ENCODE measurements at places on chromosomes 16 and 17. TPM values are rescaled to one million over a fixed set of nuclear protein-coding genes. Genes with fewer than 3 reads are reported as not detected.

The TAT gene
- total RNA-seq, result 2.0 TPM

- H3K4me1 ChIP-seq, result peaks cover 4% of the 10 kb centered on the region
- H3K27me3 ChIP-seq, result peaks cover 2% of the 10 kb centered on the region
- H3K27ac ChIP-seq, result no peak overlapping the region
- DNase-seq, result no peak
- no peaks in the 10 kb centered on the region for H3K36me3 ChIP-seq
These were observed 491.0 kb downstream of the CDH13 start for GRCh38 chr16:83117810-83118209.

DNA sequence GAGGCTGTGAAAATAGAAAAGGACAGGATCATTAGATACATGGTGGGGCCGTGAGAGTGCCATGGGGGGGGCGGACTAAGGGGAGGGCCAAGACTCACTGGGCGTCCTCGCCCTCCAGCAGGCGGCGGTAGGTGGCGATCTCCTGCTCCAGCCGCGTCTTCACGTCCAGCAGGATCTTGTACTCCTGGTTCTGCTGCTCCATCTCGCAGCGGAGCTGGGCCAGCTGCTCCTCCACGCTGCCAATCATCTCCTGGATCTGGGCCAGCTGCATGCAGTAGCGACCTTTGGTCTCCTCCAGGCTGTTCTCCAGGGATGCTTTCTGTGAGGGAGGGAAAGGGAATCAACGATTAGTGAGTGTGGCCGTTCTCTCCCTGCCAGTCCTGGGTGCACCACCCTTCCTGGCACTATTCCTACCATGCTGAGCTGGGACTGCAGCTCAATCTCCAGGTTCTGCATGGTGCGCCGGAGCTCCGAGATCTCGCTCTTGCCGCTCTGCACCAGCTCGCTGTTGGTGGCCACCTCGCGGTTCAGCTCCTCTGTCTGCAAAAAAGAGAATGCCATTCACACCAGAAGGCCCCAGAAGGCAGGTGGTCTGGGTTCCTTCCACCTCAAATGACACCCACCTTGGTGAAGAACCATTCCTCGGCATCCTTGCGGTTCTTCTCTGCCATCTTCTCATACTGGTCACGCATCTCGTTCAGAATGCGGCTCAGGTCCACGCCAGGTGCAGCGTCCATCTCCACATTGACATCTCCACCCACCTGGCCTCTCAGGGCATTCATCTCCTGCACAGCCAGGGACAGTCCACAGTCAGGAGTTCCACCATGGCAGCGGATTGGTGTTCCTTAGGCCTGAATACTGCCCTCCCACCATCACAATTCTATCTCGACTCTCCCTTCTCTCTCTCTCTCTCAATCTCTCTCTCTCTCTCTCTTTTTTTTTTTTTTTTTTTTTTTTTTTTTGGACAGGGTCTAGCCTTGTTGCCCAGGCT, 3.3 kb downstream of the KRT14 start:
- DNase-seq, result peak; percentile 54
- H3K4me1 ChIP-seq, result peaks cover 33% of the 10 kb centered on the region
- H3K36me3 ChIP-seq, result no peaks in the 10 kb centered on the region
- peak overlapping the region; percentile 49 for H3K4me3 ChIP-seq

DNA sequence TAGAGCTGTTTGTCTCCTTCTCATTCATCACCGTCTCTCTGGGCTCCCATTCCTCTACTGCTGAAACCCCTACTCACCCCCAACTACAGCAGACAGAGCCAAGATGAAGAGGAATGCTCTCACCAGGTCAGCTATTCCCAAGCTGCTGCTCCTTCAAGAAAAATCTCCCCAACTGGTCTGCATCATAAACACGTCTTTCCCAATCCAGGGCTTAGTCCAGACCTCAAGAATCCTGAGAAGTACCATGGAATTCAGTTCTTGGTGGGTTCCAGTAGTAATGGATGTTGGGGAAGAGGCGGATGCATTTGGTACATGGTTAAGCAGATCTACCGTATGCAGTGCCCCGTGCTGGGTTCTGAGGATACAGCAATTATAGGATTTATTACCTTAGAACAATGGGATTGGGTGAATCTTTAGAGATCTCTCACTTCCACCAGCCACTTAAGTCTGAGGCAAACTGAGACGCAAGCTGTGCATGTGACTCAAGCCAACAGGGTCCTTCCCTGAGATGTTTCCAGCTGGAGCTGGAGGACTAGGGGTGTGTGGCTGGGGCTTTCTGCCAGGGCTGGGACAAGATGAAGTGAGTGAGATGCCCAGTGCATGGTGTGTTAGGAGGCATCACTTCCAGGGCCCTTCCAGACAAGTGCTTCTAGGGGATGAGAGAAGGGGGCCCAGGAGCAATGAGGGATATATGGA, 232.7 kb upstream of the CDH5 start:
- DNase-seq, result no peak
- H3K27ac ChIP-seq, result no peak overlapping the region
- H3K4me3 ChIP-seq, result no peak overlapping the region

The EPOP gene
- 1.6 TPM for total RNA-seq

DNA sequence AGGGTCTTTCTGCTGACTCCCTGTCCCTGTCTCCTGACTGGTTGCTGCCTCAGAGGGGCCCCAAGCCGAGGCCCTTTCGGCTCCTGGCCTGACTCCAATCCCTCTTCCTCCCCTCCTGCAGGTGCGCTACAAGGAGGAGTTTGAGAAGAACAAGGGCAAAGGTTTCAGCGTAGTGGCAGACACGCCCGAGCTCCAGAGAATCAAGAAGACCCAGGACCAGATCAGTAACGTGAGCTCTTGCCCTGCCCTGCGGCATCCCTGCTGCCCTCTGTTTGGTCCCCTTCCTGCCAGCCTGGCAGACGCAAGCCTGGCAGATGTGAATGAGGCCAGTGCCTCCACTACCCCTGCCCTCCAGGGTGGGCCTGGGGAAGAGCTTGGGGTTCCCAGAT, 27.1 kb upstream of the LASP1NB start:
- DNase-seq, result no peak
- no peak overlapping the region for H3K4me3 ChIP-seq
- peak overlapping the region; percentile 30 for H3K27ac ChIP-seq

- no peaks in the 10 kb centered on the region for H3K36me3 ChIP-seq
- H3K4me1 ChIP-seq, result peaks cover 14% of the 10 kb centered on the region
- no peak for DNase-seq
- H3K27me3 ChIP-seq, result peaks cover 60% of the 10 kb centered on the region
These were observed at the start of gene WNT9B for GRCh38 chr17:46851029-46851741. WNT9B (plus strand) TSS chr17:46851583; CDS start chr17:46851639, 56 bp downstream.

DNA sequence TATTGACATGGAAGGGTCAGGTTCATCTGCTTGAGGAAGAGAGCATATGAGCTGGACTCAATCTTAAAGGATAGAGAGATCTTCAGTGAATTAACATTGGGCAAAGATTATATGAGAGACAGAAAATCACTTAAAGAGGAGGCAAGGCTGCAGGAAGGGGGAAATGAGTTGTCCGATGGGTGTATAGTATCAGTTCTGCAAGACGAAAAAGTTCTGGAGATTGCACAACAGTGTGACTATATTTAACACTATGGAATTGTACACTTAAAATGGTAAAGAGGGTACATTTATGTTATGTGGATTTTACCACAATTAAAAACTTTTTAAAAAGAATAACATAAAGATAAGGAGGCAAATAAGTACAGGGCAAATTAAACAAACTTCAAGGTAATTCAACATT, 80.7 kb downstream of the HELZ start:
- H3K36me3 ChIP-seq, result peaks cover 56% of the 10 kb centered on the region
- no peak overlapping the region for H3K4me3 ChIP-seq
- H3K4me1 ChIP-seq, result no peaks in the 10 kb centered on the region

The ASGR1 gene
- total RNA-seq, result 1.3 TPM

- DNase-seq, result no peak
- H3K27ac ChIP-seq, result no peak overlapping the region
- H3K36me3 ChIP-seq, result peaks cover 63% of the 10 kb centered on the region
These were observed 4.2 kb downstream of the FBRS start for GRCh38 chr16:30662449-30662848.

The HSPB9 gene
- total RNA-seq, result 0.31 TPM

GRCh38 chr17:78159575-78160158, 8.7 kb upstream of the SYNGR2 start:
- H3K27me3 ChIP-seq, result no peaks in the 10 kb centered on the region
- no peak for DNase-seq
- H3K4me3 ChIP-seq, result no peak overlapping the region
- H3K4me1 ChIP-seq, result peaks cover 31% of the 10 kb centered on the region

The CDRT15 gene
- total RNA-seq, result not detected

The NPTX1 gene
- total RNA-seq, result 3.9 TPM

The C16orf74 gene
- 11.7 TPM for total RNA-seq

DNA sequence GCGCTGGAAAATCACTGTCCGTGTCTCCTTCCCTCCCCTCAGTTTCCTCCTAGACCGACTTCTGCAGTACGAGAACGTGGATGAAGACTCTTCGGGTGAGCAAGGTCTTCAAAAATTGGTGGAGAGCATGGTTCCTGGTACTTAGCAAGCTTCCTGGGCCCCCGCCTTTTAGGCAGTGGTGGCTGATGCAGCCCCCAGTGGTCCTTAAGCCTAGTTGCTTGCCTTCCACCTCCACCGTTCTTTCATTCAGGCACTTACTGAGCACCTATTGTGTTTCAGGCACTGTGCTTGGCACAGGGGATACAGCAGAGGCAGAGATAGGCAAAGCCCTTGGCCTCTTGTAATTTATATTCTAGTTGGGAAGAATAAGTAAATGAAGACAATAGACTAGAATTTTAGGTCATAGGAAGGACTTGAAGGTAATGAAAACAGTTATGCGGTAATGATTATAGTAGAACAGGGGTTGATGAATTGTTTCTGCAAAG, 767 bp downstream of the INO80E start:
- peak overlapping the region; percentile 80 for H3K4me3 ChIP-seq
- H3K36me3 ChIP-seq, result peaks cover 52% of the 10 kb centered on the region
- no peak for DNase-seq
- peaks cover 29% of the 10 kb centered on the region for H3K4me1 ChIP-seq
- H3K27ac ChIP-seq, result no peak overlapping the region

DNA sequence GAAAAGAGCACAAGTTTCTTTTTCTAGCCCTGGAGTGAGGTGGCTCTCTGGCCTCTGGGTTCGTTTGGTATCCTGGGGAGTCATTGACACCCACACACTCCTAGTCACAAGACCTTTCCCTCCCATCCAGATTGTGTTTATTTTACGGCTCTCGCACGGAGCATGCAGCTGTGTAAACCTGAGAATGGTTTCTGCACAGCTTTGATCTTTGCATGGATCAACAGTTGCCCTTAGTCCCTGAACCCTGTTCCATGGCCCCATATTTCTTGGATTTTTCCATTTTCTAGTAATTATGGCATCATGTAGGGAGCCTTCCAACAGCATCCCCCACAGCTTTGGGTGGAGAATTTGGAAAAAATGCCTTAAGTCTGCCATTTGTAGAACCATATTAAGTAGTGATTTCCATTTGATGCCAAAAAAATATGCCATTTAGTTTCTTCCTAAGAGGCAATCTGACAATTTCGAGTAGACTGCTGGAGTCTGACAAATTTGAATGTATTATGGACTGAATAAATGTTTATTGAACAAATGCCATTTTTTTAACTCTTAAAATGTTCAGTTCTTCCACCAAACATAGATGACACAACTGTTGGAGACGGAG, 197.7 kb downstream of the WWOX start:
- H3K4me1 ChIP-seq, result peaks cover 19% of the 10 kb centered on the region
- H3K27ac ChIP-seq, result no peak overlapping the region
- H3K36me3 ChIP-seq, result no peaks in the 10 kb centered on the region
- no peaks in the 10 kb centered on the region for H3K27me3 ChIP-seq
- no peak for DNase-seq
- H3K4me3 ChIP-seq, result no peak overlapping the region

- no peaks in the 10 kb centered on the region for H3K4me1 ChIP-seq
- H3K4me3 ChIP-seq, result no peak overlapping the region
- no peaks in the 10 kb centered on the region for H3K36me3 ChIP-seq
- no peak for DNase-seq
These were observed 14.7 kb upstream of the ZNF469 start for GRCh38 chr16:88368036-88368435.

- H3K4me3 ChIP-seq, result no peak overlapping the region
- no peaks in the 10 kb centered on the region for H3K4me1 ChIP-seq
- no peak for DNase-seq
- no peaks in the 10 kb centered on the region for H3K27me3 ChIP-seq
These were observed 41.7 kb downstream of the LYRM1 start for GRCh38 chr16:20942256-20942655.

DNA sequence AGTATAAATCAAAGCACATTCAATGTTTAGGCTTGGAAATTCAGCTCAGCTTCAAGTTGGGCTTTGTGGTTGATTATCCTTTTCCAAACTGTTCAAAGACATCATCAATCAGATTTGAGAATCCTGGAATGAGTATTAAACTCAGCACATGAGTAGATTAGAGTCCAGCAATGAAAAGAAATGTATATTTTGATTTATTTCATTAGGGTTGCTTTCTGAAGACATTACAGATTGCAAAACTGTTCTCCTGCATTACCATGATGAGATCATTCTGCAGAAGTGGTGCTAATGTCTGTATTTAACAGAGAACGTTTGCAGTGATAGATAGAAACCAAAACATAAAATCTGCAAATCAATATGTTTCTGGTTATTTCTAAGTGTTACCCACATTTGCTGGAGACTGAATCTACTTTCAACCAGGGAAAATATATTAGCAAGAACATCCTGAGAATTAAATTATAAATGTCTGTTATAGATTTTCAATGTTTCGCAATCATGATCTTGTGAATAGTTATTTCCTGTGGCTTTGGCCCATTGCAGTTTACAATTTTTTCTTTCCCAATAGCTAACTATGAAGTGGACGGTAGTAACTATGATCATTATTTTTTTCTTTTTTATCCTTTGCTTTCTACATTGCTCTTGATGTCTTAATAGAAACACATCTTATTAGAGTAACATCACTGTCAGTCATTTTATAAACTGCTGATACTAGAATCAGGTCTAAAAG, 1125.7 kb upstream of the GOT2 start:
- no peaks in the 10 kb centered on the region for H3K4me1 ChIP-seq
- H3K4me3 ChIP-seq, result no peak overlapping the region
- H3K27ac ChIP-seq, result no peak overlapping the region
- DNase-seq, result no peak
- no peaks in the 10 kb centered on the region for H3K36me3 ChIP-seq

GRCh38 chr17:78372841-78373240, 5.6 kb upstream of the PGS1 start:
- no peak for DNase-seq
- H3K4me3 ChIP-seq, result no peak overlapping the region
- H3K4me1 ChIP-seq, result peaks cover 35% of the 10 kb centered on the region
- no peaks in the 10 kb centered on the region for H3K27me3 ChIP-seq

GRCh38 chr16:35306915-35307314, 1847.5 kb downstream of the TP53TG3F start:
- no peaks in the 10 kb centered on the region for H3K36me3 ChIP-seq
- no peak for DNase-seq
- H3K4me3 ChIP-seq, result no peak overlapping the region

DNA sequence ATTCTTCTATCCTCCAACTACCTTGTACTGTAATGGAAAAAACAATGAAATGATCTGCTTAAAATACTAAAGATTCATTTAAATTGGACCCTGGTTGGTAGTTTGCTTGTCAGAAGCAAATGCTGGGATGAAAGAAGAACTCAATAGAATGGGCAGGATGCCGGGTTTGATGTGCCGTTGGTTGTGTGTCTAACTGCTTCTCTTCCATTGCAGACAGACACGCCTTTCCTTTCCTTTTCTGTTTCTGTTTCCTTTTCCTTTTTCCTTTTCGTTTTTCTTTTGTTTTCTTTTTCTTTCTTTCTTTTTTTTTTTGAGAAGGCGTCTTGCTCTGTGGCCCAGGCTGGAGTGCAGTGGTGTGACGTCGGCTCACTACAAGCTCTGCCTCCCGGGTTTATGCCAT, 64.6 kb downstream of the PLCG2 start:
- no peak overlapping the region for H3K4me3 ChIP-seq
- H3K36me3 ChIP-seq, result no peaks in the 10 kb centered on the region
- H3K4me1 ChIP-seq, result no peaks in the 10 kb centered on the region
- H3K27me3 ChIP-seq, result peaks cover 3% of the 10 kb centered on the region
- H3K27ac ChIP-seq, result no peak overlapping the region

Measured in suprapubic skin (tissue), 4 donors.